ENCODE measurements at places on chromosomes 2 and 18.
A peak's percentile ranks its signal among the peaks of the same experiment; 100 is the strongest.

- H3K4me3 ChIP-seq: no peak overlapping the region
- no peaks in the 10 kb centered on the region for H3K27me3 ChIP-seq
- no peak overlapping the region for H3K27ac ChIP-seq
- DNase-seq: no peak
These were observed 352.7 kb upstream of the SLC39A10 start for GRCh38 chr2:195304310-195304709.

- H3K4me3 ChIP-seq: no peak overlapping the region
- H3K27me3 ChIP-seq: no peaks in the 10 kb centered on the region
- H3K4me1 ChIP-seq: peaks cover 18% of the 10 kb centered on the region
- no peak for DNase-seq
- H3K27ac ChIP-seq: no peak overlapping the region
These were observed 40.9 kb downstream of the KLHL29 start for GRCh38 chr2:23425885-23426262.

GRCh38 chr2:12167525-12168317, 421.3 kb downstream of the LPIN1 start:
- no peaks in the 10 kb centered on the region for H3K27me3 ChIP-seq
- H3K4me1 ChIP-seq: peaks cover 33% of the 10 kb centered on the region
- H3K36me3 ChIP-seq: no peaks in the 10 kb centered on the region
- H3K4me3 ChIP-seq: no peak overlapping the region

DNA sequence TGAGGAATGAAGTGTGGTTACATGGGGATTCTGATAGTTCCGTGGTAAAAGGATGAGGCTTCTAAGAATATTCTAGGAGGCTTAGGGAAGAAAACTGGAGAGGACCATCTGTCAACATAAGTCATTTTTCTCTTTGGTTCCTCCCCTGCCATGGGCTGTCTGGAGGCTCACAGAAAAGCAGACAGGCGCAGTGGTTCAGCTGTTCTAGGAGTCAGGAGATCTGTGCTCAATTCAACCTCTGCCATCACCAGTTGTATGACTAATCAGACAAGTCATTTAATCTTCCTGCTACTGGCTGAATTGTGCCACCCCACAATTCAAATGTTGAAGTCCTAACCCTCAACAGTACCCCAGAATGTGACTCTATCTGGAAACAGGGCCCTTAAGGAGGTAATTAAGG, 36.4 kb downstream of the ADAM17 start:
- DNase-seq: no peak
- H3K4me3 ChIP-seq: no peak overlapping the region
- H3K27ac ChIP-seq: no peak overlapping the region
- no peaks in the 10 kb centered on the region for H3K27me3 ChIP-seq

GRCh38 chr2:197238043-197238365, 72.6 kb downstream of the ANKRD44 start:
- no peaks in the 10 kb centered on the region for H3K36me3 ChIP-seq
- no peaks in the 10 kb centered on the region for H3K27me3 ChIP-seq
- H3K4me1 ChIP-seq: no peaks in the 10 kb centered on the region
- H3K27ac ChIP-seq: no peak overlapping the region
- H3K4me3 ChIP-seq: no peak overlapping the region

GRCh38 chr2:64866797-64867196, 122.4 kb upstream of the SLC1A4 start:
- peaks cover 13% of the 10 kb centered on the region for H3K4me1 ChIP-seq
- H3K36me3 ChIP-seq: no peaks in the 10 kb centered on the region
- H3K4me3 ChIP-seq: no peak overlapping the region
- H3K27me3 ChIP-seq: no peaks in the 10 kb centered on the region
- H3K27ac ChIP-seq: no peak overlapping the region
- DNase-seq: no peak

- no peak for DNase-seq
- no peaks in the 10 kb centered on the region for H3K4me1 ChIP-seq
- H3K4me3 ChIP-seq: no peak overlapping the region
These were observed 61.4 kb upstream of the DNER start for GRCh38 chr2:229775614-229776313.

- H3K27me3 ChIP-seq: no peaks in the 10 kb centered on the region
- H3K36me3 ChIP-seq: peaks cover 72% of the 10 kb centered on the region
- no peak overlapping the region for H3K4me3 ChIP-seq
- H3K27ac ChIP-seq: peak overlapping the region; percentile 57
- no peak for DNase-seq
- no peaks in the 10 kb centered on the region for H3K4me1 ChIP-seq
These were observed 79.3 kb downstream of the CEP192 start for GRCh38 chr18:13070460-13070859.

GRCh38 chr2:111155610-111156009, 34.9 kb downstream of the BCL2L11 start:
- no peak for DNase-seq
- no peaks in the 10 kb centered on the region for H3K27me3 ChIP-seq
- H3K4me3 ChIP-seq: no peak overlapping the region
- no peak overlapping the region for H3K27ac ChIP-seq
- peaks cover 7% of the 10 kb centered on the region for H3K4me1 ChIP-seq

DNA sequence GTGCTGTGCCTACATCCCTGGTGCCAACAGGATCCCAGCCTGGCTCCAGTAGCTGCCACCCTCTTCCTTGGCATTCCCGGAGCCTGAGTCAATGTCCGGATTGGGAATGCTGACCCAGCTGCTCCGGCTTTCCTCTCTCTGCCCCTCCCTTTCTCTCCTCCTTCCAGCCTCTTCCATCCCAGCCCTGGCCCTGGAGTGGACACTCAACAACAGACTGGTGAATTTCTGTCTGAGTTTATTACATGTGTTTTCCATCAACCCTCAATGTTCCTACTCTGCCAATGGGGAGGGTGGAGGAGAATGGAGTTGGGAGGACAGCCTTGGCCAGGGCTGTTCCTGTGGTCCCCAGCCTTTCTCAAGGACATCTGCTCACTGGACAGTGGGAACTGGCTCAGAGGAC, 917 bp upstream of the PRKAG3 start:
- no peaks in the 10 kb centered on the region for H3K36me3 ChIP-seq
- peak overlapping the region; percentile 78 for H3K27ac ChIP-seq
- H3K4me1 ChIP-seq: no peaks in the 10 kb centered on the region

DNA sequence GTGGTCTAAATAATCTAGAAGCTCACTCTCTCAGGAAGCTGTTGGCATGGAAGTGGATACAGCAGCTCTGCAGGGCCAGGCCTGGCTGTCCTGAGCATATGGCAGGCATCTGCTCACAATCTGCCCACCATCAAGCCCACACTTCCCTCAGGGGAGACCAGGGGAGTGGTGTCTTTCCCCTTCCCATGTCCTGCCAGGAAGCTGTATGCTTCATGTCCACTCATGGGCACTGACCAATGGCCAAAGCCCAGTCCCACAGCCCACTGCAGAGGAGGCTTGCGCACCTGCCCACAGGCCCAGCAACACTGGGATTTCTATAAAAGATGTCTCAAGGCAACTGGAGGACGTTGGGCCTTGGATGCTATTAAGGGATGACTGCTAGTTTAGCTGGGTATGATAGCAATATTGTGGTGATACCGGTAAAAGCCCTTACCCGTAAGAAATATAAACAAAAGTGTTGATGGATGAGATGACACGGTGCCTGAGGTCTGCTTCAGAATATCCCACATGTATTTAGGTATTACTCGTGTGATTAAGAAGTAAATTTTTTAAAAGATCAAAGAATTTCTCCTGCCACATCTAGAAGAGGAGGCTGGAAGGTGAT, 106.7 kb upstream of the CTDP1 start:
- no peak for DNase-seq
- H3K27me3 ChIP-seq: no peaks in the 10 kb centered on the region
- H3K4me3 ChIP-seq: no peak overlapping the region
- no peaks in the 10 kb centered on the region for H3K36me3 ChIP-seq

- peaks cover 6% of the 10 kb centered on the region for H3K4me1 ChIP-seq
- DNase-seq: no peak
- H3K36me3 ChIP-seq: no peaks in the 10 kb centered on the region
- no peaks in the 10 kb centered on the region for H3K27me3 ChIP-seq
These were observed 64.4 kb upstream of the RAPH1 start for GRCh38 chr2:203599509-203599908.

GRCh38 chr2:28366496-28367282, 26.0 kb upstream of the FOSL2 start:
- H3K36me3 ChIP-seq: no peaks in the 10 kb centered on the region
- peaks cover 30% of the 10 kb centered on the region for H3K4me1 ChIP-seq
- no peaks in the 10 kb centered on the region for H3K27me3 ChIP-seq
- H3K27ac ChIP-seq: no peak overlapping the region
- H3K4me3 ChIP-seq: no peak overlapping the region

GRCh38 chr2:127348426-127349000, 39.3 kb downstream of the MAP3K2 start:
- no peak overlapping the region for H3K27ac ChIP-seq
- no peak for DNase-seq
- no peaks in the 10 kb centered on the region for H3K27me3 ChIP-seq

- H3K36me3 ChIP-seq: peaks cover 99% of the 10 kb centered on the region
- no peaks in the 10 kb centered on the region for H3K27me3 ChIP-seq
- H3K4me1 ChIP-seq: peaks cover 11% of the 10 kb centered on the region
- H3K4me3 ChIP-seq: no peak overlapping the region
- no peak overlapping the region for H3K27ac ChIP-seq
These were observed 7.1 kb downstream of the UNC50 start for GRCh38 chr2:98615481-98615880.

DNA sequence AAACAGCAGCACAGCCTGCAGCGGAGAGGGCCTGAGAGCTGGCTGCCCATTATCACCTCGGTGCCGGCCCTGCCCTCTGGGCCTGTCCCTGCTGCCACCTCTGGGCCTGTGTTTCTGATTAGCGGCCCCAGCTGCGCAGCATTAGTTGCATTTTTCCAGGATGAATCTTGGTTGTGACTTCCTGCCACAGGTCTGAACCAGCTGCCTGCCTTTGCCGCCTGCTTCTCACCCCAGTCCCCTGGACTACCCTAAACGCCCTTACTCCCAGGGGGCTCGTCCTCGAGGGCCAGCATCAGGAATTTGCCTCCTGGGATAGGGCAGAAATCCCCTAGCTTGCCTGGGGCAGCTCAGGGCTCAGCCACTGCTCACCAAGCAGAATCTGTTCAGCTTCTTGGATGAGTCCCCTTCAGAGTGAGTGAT, 342.8 kb downstream of the DYSF start:
- DNase-seq: no peak
- H3K27me3 ChIP-seq: no peaks in the 10 kb centered on the region
- no peaks in the 10 kb centered on the region for H3K4me1 ChIP-seq

DNA sequence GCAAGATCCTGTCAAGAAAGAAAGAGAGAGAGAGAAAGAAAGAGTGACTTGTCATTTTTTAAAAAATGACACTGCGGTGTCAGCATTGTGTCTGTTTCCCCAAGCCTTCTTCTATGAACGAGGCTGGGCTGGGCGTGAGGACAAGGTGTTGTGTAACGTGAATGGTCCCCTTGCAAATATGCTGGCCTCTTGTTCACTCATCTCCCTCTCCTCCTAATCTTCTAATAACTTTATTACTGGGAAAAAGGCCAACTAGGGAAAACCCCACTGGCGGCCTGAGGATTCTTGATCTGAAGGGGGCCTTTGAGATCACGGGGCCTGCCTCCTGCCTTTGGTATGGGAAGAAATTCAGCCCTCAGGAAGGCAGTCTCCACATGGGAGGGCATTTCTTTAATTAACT, 163.1 kb downstream of the MIB1 start:
- no peak for DNase-seq
- H3K27ac ChIP-seq: no peak overlapping the region
- no peaks in the 10 kb centered on the region for H3K4me1 ChIP-seq
- H3K27me3 ChIP-seq: no peaks in the 10 kb centered on the region
- no peaks in the 10 kb centered on the region for H3K36me3 ChIP-seq

DNA sequence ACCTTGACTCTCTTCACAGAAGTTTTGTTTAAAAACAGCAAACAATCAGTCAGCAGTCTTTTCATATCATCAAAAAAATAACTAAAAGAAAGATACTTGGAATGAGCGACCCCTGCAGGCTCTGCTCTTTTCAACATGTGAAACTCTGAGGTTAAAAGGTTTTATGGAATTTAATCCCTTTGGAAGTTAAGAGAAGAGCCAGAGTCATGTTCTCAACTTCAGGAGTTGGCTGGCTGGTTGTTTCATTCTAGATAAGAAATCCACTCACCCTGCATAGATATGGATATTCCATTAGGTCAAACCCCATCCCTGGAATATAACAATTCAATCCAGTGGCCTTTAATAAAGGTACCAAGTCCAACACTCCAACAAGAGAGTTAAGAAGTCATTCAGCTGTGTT, 115.6 kb upstream of the RMDN2 start:
- no peaks in the 10 kb centered on the region for H3K27me3 ChIP-seq
- no peak overlapping the region for H3K4me3 ChIP-seq
- H3K36me3 ChIP-seq: no peaks in the 10 kb centered on the region

GRCh38 chr2:73063909-73064875, 7.3 kb downstream of the SFXN5 start:
- no peak overlapping the region for H3K4me3 ChIP-seq
- no peak for DNase-seq
- H3K27ac ChIP-seq: peak overlapping the region; percentile 41
- H3K36me3 ChIP-seq: no peaks in the 10 kb centered on the region
- H3K4me1 ChIP-seq: peaks cover 28% of the 10 kb centered on the region
- H3K27me3 ChIP-seq: no peaks in the 10 kb centered on the region

GRCh38 chr18:49658823-49659404, 97.1 kb downstream of the LIPG start:
- no peak overlapping the region for H3K4me3 ChIP-seq
- H3K36me3 ChIP-seq: no peaks in the 10 kb centered on the region
- no peak for DNase-seq
- no peaks in the 10 kb centered on the region for H3K27me3 ChIP-seq
- H3K27ac ChIP-seq: no peak overlapping the region

DNA sequence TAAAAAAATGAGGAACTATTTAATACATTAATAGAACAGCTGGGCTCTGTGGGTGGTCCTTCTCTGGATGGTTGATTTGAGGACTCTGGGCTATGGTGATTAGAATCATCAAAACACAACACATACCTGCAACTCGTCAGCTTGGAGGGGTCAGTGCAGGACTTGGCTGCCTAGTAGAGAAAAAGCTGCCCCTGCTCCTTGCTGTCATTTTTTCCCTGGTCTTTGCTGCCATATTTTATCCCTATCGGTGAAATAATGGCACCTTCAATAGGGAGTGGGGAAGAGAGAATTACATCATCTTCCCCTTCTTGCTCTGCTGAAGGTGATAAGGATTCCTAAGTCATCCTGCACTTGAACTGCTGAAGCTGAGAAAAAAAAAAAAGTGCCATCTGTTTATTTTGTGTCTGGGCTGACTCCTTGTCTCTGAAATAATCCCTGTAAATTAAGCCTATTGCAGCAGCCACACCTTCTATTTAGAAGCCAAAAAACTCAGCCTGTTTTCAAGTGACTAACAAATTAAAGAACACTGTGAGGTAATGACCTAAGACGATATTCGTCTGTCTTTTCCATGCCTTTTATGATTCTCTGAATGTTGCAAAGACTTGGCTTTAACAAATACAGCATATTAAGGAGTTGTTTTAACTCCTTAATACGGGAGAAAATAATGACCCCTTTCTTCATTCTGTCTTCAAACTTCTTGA, 89.3 kb downstream of the ACVR1 start:
- H3K27ac ChIP-seq: no peak overlapping the region
- no peaks in the 10 kb centered on the region for H3K27me3 ChIP-seq
- no peaks in the 10 kb centered on the region for H3K36me3 ChIP-seq
- no peak for DNase-seq
- no peak overlapping the region for H3K4me3 ChIP-seq

All from heart left ventricle (tissue), 16 donors.